ENCODE measurements at places on chromosomes 2 and 18. TPM values are rescaled to one million over a fixed set of nuclear protein-coding genes. Genes with fewer than 3 reads are reported as not detected.
A peak's percentile ranks its signal among the peaks of the same experiment; 100 is the strongest.

DNA sequence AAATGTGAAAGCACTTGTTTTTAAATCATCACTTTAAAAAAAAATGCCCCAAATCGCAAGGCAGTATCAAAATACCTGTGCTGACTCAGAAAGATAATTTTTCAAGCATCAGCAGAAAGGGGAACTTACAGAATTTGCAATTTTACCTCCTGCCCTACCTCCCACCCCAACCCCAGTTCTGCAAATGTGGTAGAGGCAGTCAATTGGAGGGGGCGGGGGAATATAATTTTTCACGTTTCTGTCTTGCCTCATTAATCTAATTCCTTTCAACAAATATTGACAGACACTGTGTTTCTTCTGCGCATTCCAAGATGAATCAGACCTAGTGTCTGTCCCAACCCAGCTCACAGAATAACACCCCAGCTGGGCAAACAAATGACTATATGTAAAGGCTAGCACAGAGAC, 76.8 kb downstream of the ALPK2 start:
- no peak for DNase-seq

GRCh38 chr2:24046930-24047702, at the start of gene WDCP:
TSS of gene WDCP (minus strand) at chr2:24047391. CDS start at chr2:24039494, 7,897 bp downstream.
- DNase-seq = peak; percentile 83

DNA sequence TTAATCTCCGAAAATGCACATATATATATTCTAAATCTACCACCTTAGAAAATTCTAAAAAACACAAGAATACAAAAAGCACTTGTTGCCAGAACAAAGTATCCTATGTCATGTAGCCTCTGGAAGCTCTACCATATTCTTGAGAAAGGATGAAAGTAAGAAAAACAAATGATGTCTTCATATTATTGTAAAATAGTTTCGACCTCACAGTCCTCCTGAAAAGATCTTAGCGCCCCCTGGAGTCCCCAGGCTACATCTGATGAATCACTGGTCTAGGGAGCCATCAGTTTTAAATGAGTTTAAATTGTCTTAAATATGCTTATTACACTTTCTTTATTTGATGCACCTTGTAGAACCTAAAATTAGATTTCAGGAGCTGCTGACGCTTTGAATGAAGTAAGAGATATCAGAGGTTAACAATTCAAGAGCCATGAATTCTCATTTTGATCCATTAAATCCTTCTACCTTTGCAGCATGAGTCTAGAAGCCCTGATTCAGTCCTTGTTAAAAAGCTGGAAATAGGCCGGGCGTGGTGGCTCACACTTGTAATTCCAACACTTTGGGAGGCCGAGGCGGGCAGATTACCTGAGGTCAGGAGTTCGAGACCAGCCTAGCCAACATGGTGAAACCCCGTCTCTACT, 138.8 kb downstream of the MCFD2 start:
- peak; percentile 63 for DNase-seq

DNA sequence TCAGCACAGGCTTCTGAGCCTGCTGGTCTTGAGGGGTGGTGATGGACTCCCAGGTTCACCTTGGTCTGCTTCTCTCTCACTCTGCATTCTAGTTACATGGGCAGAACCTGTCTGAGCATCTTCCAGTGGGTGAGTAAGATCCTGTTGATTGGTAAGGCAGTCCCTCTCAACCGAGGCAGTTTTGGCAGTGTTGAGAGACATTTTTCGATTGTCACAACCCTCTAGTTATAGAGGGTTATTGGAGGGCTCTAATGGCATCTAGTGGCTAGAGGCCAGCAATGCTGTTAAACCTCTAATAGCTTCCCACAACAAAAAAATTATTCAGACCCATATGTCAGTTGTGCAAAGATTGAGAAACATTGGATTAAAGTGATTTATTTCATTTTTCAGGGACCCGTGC, 9.3 kb upstream of the MGAT5 start:
- no peak for DNase-seq

- DNase-seq = no peak
Measured at GRCh38 chr2:201128033-201128432, 12.1 kb downstream of the CFLAR start.

The RBKS gene
- total RNA-seq = 2.0 TPM

The CTAGE1 gene
- total RNA-seq = not detected

Data from endothelial cell (in vitro differentiated cells).